ENCODE measurements at places on chromosomes 3 and 15.

GRCh38 chr3:32237670-32238452, 619 bp upstream of the CMTM8 start:
- DNase-seq: no peak

DNA sequence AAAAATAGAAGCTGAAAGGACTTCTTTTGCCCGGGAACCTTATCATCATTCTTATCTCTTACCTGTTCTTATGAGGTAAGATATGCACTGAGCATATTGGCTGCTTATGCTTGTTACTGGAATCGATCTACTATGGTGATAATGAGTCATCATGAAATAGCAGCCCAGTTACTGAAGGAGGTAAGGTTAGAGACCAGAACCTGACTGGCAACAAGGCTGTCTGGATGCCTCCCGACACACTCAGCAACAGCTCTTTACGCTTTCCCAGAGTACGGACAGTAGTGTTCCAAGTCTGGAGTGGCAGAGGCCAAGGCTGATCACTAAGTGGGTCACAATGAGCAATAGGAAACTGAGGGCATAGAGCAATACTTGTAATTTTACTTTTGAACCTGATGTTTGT, 314.1 kb downstream of the NLGN1 start:
- no peak for DNase-seq

DNA sequence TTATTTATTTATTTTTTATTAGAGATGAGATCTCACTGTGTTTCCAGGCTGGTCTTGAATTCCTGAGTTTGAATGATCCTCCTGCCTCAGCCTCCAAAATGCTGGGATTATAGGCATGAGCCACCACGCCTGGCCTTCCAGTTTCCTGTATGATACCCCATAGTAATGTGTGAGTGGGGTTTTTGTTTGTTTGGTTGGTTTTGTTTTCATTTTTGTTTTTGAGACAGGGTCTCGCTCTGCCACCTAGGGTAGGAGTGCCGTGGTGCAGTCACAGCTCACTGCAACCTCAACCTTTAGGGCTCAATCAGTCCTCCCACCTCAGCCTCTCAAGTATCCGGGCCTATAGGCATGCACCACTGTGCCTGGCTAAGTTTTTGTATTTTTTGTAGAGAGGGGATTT, 30.9 kb downstream of the GOLM2 start:
- DNase-seq: no peak

DNA sequence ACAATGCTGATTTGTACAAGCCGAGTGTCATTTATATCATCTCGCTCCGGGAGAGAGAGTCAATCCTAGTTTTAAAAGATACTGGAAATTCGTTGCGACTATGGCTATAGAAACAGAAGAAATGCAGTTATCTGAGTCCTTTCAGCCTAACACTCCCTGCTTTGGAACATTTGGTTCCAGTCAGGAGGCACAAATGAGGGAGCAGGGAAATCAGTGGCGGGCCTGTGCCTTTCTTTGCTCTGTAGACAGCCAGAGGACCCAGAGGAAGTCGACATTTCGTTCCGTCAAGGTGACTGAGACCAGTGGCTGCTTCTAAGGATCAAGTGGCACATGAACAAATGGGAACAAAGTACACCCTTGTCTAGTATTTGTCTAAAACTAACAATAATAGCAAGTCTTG, 745 bp upstream of the RIOX2 start:
- DNase-seq: no peak

DNA sequence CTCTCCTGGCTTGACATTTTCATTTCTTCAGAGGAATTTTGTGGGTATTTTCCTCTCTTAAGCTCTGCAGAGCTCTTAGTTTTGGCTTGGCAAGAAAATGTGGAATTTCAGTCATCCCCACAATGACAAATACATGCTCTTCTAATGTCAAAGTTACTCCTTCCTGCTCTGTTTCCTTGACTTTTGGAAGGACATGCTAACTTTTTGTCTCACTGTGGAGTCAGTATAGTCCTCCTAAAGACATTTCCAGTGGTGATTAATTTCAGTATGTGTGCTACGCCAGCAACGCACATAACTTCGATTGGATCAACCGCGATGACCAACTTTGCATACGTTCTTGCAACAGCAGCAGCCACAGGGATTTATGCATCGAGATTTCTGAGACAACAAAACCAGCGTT, 13.3 kb downstream of the EBLN2 start:
- no peak for DNase-seq

- DNase-seq: no peak
Measured at GRCh38 chr3:127706785-127707351, 34.1 kb downstream of the ABTB1 start.

DNA sequence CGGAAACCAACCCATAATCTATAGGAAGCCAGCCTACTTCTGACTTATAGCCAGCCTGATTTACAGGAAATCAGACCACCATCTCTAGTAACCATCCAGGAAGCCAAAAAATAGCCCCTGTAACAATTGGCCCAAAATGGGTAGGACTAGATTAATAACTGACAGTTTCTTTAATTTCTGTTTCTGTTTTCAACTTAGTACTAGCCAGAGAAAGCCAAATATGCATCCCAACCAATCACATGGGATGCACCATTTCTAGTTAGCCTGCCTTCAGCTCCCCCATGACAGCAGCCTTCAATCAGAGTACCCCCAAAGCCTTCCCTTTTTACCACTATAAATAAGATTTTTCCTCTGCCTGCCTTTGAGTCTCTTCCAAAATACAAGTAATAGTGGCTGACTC, 239.1 kb upstream of the GADL1 start:
- DNase-seq: no peak

- no peak for DNase-seq
Measured at GRCh38 chr3:98886525-98886924, 15.0 kb downstream of the DCBLD2 start.

GRCh38 chr3:14646589-14647413, 4.8 kb upstream of the CCDC174 start:
- no peak for DNase-seq

- no peak for DNase-seq
Measured at GRCh38 chr3:147799601-147800000, 390.4 kb downstream of the ZIC1 start.

- DNase-seq: peak; percentile 58
Measured at GRCh38 chr15:40274350-40275274, 8.3 kb downstream of the ANKRD63 start.

DNA sequence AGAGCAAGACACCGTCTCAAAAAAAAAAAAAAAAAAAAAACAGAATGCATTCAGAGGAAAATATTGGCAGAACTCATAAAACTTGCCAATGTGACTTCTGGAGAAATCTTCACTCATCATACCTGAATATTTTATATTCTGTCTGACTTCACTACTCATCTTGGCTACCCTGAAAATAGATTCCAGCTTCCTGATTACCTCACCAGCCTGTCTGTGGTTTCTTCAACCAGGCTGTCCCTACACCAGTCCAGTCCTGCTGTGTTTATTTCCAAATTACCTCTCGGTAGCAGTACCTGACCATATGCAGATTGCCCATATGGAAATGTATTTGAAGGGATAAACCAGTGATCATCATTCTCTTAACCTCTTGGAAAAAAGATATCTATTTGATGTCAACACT, 9.3 kb upstream of the P3H2 start:
- DNase-seq: no peak

DNA sequence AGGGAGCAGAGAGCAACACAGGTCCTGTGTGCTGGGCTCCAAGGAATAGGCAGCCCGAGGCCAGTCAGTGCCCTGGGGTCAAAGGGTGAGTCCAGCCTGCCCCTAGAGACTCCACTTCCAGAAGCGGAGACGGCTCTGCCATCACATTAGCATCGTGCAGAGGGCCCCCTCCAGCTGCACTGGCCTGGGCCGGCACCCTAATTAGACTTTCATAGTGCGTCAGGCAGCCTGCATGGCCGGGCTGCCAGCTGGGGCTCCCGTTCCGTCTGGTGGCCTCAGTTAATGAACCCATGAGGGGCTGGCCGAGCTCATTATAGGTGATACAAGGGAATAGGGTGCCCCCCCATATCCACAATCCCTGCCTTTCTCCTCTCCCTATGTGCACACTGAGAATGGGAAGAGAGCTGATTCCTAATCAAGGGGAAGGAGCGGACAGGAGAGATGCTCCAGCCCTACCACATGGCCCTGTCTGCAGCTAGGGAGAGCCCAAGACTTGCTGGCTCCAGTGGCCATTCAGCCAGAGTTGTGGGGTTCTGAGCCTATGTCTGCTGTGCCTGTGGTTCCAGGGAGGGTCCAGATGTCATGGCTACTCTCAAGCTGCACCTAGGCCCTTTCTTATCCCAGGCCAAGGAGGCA, 128.0 kb downstream of the SRGAP3 start:
- no peak for DNase-seq

DNA sequence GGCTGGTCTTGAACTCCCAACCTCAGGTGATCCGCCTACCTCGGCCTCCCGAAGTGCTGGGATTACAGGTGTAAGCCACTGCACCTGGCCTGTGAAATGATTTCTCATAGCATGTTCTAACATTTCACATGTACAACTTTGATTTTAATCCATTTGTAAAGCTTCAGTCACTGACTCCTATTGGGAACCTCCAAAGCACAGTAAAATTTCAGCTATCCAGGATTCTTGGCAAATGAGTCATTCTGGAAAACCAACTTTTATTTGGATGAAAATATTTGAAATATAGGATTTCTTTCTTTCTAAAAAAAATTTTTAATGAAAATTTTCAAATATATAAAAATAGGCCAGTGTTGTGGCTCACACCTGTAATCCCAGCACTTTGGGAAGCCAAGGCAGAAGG, 2.7 kb upstream of the LMAN1L start:
- DNase-seq: no peak

- DNase-seq: no peak
Measured at GRCh38 chr15:36529296-36530011, 50.0 kb upstream of the CDIN1 start.

GRCh38 chr15:78374436-78375393, 34.6 kb downstream of the CRABP1 start:
- DNase-seq: no peak

GRCh38 chr3:193895409-193895808, 240.5 kb upstream of the HES1 start:
- no peak for DNase-seq

DNA sequence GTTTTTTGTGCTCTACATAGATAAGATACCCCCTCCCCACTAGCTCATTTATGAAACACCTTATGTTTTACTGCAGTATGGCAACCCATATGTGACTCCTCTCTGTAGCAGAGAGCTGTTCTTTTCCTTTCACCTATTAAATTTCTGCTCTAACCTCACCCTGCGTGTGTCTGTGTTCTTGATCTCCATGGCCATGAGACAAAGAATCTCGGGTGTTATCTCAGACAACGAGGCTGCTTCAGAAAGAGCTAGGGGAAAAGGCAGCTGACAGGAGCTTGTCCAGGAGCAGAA, 18.0 kb downstream of the CCR8 start:
- no peak for DNase-seq

DNA sequence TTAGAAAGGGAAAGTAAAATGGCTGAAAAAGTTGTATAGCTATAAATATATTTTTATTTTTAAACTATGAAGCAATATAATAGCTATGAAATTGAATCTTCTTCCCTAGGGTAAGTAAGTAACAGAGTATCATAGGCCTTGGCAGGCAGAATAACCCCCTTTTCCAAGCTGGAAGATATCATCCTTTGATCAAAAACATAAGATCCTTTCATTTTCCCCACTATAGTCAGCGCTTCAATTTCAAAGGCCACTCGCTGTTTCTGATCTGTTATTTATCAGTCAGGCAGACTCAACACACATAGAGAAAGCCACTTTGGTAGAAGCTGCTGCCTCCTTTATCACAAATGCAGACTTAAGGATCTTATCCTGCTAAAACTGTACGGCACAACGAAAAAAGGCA, 74.0 kb upstream of the UBE2E2 start:
- no peak for DNase-seq

DNA sequence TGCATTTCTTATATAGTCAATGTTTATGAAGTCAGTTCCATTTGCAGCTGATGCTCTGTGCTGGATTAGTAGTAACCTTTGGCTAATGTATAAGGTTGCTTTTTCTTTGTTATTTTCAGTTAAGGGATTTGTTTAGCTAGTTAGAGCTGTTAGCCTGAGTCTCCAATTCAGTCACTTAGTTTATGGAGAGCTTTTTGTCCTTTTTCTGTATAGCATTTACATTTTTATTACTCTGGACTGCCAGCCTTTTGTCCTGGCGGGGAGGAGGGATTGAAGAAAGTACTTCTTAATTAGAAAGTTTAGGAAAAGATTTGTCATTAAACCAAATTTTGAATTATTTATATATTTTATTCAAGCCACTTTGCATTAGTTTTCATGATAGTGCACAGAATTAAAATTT, 52.0 kb downstream of the DNAJC13 start:
- no peak for DNase-seq

GRCh38 chr3:177751770-177752169, 554.5 kb upstream of the TBL1XR1 start:
- DNase-seq: no peak

GRCh38 chr3:194140520-194141414, 4.8 kb downstream of the HES1 start:
- no peak for DNase-seq

DNA sequence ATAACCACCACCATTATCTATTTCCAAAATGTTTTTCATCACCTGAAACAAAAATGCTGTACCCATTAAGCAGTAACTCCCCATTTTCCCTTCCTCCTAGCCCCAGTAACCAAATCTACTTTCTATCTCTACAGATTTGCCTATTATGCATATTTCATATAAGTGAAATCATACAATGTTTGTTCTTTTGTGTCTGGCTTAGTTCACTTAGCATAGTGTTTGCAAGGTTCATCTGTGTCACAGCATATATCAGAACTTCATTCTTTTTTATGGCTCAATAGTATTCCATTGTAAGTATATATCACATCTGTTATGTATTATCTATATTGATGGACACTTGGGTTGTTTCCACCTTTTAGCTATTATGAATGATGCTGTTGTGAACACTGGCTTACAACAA, 16.7 kb upstream of the GMPPB start:
- DNase-seq: no peak

- no peak for DNase-seq
Measured at GRCh38 chr3:196524527-196524926, 9.4 kb upstream of the SMCO1 start.

DNA sequence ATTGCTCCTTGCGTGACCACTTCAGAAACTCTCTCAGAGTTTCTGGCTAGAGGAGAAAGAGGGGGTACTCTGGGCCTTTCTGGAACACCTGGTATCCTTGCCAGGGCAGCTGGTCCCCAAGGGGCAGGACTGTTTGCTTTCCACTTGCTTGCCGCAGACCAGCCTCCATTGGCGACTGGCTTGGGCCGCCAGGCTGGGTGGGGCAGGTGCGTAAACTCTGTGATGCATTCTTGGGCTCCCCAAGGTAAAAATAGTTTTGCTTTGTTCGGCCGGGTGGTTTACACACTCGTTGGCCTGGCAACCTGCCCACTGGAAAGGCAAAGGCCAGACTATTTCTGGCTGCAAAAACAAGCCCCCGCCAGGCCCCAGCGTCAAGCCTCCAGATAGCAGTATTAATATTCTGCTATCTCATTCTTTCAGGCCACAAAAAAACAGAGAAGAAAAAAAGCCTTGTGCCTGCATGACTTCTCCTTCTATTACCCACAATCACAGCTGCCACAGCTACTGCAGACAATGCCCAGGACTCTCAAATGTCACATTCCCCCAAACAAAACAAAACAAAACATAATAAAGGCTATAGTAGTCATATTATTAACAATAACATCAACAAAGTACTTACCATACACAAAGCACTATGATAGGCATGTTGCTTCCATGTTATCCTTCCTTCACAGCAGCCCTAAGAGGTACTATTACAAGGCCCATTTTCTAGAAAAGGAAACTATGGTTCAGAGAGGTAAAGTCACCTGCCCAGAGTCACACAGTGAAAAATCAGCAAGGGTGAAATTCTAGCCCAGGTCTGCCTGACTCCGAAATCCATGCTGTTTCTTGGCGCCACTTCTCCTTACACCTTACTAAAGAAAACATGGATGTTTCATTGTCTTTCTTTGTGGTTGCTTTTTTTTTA, 14.0 kb upstream of the SSUH2 start:
- no peak for DNase-seq
